ENCODE measurements at places on chromosomes 1 and 21. TPM values are rescaled to one million over a fixed set of nuclear protein-coding genes. Genes with fewer than 3 reads are reported as not detected.

Gene MATN1
- total RNA-seq = 0.07 TPM

Gene CTNNBIP1
- total RNA-seq = 150 TPM

DNA sequence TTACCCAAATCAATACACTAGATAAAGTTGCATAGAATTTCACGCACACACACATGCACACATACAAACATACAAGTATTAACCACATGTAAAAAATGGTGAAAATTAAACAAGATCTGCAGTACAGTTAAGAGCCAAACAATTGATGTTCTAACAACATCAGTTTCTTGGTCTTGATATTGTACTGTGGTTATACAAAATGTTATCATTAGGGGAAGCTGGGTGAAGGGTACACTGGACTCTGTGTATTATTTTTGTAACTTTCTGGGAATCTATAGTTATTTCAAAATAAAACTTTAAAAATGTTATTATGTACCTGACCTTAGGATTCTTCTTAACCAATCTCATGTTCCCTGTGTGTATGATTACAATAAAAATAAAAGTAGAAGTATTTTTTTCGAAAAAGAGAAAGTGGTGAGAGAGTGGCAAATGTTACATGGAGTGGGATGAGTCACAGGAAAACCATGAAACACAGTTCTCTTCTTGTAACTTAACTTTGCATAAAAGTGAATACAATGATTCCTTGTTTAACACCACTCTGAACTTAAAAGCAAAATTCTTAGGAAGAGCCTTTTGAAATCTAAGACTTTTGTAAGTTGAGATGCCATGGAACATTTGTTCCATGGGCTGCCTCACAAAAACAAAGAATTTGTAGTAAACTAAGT, 101.6 kb upstream of the RUNX1 start:
- DNase-seq = no peak

GRCh38 chr1:164569866-164570265, 10.9 kb downstream of the PBX1 start:
- no peak for DNase-seq

- no peak for DNase-seq
These were observed 165.8 kb downstream of the NFIA start for GRCh38 chr1:61247881-61248752.

DNA sequence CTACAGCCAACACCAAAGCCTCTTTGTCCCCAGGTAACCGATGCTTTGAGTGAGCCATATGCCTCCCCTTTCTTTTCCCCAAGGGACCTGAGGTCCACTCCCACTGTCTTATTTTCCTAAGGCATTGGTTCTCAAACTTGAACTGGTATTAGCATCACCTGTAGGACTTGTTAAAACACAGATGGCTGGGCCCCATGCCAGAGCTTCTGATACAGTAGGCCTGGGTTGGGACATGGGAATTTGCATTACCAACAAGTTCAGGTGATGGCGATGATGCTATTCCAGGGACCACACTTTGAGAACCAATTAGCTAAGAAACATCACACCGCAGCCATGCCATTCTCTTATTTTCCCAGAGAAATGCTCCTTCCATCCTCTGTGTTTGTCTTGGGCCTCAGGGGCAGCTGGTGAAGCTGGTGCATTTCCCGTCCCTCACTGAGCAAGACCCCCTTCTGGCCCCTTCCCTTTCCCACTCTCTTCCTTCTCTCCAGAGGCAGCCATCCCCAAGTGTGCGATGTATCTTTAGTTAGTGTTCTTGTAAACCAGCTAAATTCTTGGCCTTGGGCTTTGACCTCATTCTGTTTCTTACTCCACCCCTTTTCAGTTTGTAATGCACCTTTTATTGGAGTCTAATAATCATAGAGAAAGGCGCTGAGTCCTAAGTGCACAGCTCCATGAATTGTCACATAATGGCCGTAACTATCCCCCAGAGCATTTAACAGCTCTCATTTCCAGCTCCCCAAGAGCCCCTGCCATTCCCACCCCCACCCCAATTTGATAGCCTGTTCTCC, 14.2 kb upstream of the TTC22 start:
- no peak for DNase-seq

DNA sequence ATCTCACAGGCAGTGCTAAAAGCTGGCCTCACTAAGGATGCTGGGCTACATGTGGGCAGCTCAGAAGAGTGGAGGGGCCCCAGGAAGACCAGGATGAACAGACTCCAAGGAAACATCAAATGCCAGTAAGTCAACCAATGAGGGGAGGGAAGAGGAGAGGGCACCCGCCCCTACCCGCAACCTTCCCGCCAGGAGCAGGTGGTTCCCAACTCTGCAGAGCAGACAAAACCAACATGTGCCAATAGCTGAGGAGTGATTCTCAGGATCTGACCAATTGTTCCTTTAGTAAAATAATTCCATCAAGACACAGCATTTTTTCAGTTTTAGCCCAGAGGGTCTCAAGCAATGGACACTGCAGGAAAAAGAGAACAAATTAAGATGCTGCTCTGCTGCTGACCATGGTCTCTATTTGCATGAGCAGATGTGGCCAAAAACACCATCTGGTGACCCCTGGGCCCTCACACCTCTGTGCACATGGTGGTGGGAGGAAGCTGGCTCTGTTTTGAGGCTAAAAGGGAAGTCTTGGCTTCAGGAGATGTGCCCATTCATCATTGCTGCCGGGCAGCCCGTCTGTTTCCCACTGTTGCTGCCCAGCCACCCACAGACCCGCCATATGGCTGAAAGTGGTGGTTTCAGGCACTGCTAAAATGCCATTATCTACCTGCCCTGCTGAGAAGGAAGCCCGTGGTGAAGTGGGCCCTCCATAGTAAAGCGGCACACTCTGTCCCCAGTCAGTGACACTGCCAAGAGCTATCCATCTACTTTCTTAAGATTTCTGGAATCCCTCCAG, 231.8 kb downstream of the KCNH1 start:
- no peak for DNase-seq

Measured in foreskin keratinocyte (primary cell).